ENCODE measurements at places on chromosomes 11 and 22.

- DNase-seq = no peak
These were observed 1375.2 kb downstream of the TBC1D22A start for GRCh38 chr22:48137640-48138039.

DNA sequence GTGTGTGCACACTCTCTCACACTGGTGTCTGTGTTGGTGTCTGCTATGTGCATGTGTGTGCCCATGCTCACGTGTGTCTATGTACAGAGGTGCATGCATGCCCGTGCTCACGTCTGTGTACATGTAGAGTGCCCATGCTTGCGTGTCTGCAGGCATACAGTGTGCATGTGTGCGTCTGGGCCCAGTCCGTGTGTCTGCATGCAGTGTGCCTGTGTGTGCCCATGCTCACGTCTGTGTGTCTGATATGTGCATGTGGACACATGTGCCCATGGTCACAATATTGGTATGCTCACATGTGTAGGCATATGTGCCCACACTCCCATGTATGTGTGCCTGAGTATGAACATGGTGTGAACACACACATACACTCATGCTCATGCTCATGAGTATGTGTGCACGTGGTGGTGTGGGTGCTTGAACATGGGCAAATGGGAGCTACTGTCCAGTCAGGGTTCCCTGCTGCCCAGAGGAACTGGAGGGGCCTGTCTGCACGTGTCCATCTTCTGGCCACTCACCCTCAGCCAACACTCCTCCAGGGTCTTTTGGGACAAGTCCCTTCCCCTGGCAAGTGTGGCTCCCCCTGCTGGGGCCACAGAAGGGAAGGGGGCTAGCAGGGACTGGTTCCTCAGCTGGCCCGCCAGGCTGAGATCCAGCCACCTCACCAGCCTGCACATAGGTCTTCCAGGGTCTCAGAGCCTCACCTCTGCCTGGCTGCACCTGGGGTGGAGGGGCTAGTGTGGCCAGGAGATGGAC is 7.3 kb upstream of the TBX1 start:
- DNase-seq = no peak

GRCh38 chr22:37363261-37363992 is 63.9 kb downstream of the ELFN2 start:
- no peak for DNase-seq

GRCh38 chr11:69414773-69415187 is 66.7 kb upstream of the LINC01488 start:
- DNase-seq = no peak

DNA sequence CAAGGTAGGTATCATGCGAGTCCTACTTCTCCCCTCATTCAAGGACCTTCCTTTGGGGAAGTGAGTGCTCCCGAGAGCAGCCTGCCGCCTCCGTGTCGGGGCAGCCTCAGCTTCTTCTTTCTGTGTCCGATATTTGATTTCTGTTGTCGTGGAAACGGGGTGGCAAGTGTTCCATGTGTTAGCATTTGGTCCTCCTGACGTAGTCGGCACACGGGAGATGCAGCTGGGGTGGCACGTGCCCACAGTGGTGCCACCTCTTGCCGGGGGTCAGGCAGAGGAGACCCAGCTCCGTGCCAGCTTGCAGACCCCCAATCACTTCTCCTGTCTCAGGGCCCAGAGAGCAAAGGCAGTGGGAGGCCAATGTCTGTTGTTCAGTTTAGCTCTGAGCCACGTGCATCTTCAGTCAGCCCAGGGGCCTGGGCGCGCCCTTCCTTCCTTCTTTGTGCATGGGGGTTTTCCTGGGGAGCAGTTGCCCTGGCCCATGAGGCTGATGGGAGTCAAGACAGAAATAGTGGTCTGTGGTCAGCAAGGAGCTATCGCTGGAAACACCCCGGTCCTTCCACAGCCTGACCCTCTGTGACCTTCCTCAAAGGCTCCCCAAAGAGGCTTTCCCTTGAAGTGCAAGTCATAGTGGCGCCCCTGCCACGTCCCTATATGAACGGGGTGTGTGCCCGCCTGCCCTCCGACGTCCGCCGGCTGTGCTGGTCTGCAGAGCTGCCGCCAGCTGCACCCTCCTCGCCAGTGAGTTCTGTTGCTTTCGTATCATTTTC is 44.5 kb downstream of the PARVB start:
- no peak for DNase-seq

DNA sequence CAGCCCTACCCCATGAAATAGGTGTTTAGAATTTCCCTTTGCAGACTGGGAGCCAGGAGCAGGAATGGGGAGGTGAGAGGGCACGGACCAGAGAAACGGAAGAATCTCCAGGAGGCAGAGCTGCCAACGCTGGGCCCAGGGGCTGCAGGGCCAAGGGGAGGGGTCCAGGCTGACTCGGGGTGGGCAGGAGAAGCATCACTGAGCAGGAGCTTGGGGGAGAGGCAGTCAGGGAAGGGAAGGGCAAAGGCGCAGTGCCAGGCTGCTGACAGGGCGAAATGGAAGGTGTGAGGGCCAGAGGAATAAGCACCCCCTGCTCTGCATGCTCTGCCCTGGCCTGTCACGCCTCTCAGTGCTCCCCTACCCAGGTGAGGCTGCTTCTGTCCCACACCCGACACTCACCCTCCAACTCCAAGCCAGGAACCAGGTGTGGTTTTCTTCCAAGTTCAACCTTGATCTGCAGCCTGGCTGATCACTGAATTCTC is 14.5 kb downstream of the LRRC32 start:
- no peak for DNase-seq

- DNase-seq = no peak
These were observed 55.8 kb downstream of the PPME1 start for GRCh38 chr11:74226907-74227306.

DNA sequence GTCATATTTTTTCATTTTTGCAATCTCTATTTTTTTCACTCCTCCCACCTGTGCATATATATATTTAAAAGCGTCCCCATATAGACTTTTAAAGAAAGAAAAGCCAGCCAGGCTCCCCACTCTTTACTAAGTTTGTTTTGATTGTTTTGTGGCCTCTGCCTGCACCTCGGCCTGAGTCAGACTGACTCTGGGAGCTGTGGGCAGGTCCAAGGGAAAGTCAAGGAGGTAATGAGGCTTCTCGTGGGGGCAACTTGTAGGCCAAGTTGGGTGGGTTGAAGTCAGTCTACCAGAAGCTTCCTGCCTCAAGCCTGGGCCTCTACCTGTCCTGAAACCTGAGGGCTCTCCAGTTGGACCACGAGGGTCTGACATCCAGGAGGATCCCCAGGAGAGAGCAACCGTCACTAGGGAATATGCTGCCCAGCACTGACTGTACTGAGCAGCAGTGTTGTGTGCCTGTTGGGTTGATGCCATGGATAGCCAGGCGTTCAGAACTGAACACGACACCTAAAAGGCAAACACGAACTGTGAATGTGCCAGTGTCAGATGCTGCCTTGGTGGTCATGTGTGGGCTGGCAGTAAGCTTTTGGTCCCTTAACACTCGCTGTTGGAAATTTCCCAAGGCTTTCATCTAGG is 58.8 kb downstream of the BMAL1 start:
- DNase-seq = no peak

DNA sequence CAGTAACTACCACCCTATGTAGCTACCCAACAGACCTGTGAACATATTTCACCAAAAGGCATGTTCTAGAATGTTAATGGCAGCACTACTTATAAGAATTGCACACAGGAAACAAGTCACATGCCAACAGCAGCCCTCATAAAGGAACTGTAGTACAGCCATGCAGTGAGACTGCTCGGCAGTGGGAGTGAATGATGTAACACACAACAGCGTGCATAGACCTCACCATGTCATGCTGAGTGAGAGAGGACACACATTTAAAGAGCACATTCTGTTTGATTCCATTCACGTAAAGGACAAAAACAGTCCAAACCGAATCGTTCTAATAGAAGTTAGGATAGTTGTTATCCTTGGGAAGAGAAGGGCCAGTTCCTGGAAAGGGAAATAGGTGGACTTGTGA is 27.2 kb upstream of the KIRREL3 start:
- DNase-seq = no peak

GRCh38 chr11:69965821-69966582 is 112.1 kb upstream of the ANO1 start:
- no peak for DNase-seq

DNA sequence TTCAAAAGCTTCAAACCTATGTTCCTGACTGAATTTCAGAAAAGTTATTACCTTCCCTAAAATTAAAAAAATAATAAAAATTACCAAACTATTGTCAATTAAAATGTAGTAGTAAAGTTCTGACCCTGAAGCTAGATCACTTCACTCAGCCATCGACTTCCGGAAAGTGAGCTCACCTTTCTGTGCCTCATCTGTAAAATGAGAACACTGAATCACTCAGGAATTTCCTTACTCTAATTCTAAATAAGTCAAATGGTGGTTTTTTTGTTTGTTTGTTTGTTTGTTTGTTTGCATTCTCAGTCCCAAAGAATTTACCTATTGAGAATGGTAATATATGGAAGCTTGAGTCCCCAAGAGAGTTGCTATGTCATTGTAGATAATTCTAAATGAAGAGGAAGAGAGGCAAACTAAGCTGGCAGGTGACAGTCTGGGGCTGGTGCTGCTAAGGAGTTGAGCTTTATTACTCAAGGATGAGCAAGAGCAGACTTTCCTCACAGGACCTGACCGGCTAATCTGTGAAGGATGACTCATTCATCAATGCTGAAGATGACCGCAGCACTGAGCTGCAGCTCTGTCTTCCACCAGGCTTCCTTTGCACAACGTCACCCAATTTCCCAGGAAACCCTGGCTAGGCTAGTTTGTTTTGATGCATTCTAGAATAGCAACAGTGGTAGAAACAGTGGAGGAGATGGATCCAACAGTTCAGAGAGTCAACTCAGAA is 248.8 kb downstream of the RAB38 start:
- DNase-seq = no peak

DNA sequence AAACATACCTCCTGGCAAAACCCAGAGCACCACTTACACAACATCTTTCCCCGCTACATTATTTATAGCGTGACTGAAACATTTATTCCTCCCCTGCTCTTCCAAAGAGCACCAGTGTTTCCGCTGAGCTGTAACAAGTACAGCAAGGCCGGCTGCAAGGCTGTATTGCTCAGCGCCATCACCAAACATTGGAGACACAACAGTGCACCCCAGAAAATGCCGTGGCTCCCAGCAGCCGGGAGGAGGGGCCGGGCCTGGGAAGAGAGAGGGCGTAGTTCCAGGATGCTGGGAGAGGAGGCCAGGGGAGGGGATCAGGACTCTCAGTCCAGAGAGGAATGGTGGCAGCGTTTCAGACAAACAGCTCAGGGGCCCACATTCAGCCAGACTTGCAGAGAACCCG is 133.2 kb downstream of the DSCAML1 start:
- no peak for DNase-seq

- DNase-seq = no peak
These were observed 15.3 kb upstream of the LRRC32 start for GRCh38 chr11:76685831-76686230.

DNA sequence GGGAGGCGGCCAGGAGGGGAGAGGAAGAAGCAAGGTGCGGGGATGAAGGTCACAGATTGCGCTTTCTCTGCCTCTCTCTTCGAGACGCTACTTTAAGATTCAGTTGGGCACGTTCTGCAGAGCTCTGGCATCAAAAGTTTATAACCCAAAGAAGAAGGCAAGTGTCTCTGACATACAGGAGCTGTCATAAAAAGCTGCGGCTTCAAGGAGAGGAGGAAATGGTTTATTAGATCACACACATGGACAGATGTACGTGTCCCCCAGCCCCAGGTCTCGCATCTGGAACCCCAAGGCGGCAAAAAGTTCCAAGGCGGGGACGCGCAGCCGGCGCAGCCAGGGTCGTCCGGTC is 589.0 kb downstream of the OPCML start:
- no peak for DNase-seq

- peak; percentile 18 for DNase-seq
These were observed 48.1 kb upstream of the TOP3B start for GRCh38 chr22:22030493-22031182.

GRCh38 chr22:44684506-44685383 is 17.3 kb upstream of the PRR5 start:
- DNase-seq = peak; percentile 94

- DNase-seq = no peak
These were observed 39.0 kb downstream of the CSNK2A3 start for GRCh38 chr11:11313902-11314692.

Measured in activated CD4-positive, alpha-beta T cell treated with anti-CD3 and anti-CD28 coated beads for 36 hours (primary cell).